ENCODE measurements at places on chromosomes 5 and 9.

DNA sequence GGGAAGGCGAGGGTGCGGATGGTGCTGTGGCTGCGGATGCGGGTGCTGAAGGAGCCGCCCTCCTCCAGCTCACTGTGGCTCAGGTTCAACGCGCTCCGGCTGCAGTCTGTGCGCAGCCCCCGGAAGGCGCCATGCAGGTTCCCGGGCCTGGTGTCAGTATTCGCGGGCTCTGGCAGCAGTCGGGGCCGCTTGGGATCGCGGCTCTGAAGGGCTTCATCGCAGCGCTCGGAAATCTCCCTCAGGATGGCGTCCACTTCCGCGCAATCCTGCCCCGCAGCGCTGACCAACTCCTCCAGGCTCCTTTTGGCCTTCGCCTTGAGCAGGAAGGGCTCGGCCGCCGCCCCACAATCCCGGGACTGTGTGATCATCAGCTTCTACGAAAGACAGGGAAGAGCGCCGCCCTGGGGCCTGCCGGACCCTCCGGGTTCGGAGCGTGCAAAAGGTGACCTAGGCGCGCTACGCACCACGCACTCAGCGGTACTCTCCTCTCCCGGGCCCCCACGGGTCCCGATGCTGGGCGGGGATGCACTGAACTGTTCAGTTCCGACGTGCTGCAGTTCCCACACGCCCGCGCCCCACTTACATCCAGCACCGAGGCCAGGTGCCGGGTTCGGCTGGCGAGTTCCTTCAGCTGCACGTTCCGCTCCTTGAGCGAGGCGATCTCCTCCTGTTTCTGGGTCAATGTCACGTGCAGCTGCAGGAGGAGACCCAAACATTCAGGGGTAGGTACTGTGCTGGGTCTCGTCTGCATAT, 6.5 kb downstream of the MCIDAS start:
- no peak for DNase-seq

DNA sequence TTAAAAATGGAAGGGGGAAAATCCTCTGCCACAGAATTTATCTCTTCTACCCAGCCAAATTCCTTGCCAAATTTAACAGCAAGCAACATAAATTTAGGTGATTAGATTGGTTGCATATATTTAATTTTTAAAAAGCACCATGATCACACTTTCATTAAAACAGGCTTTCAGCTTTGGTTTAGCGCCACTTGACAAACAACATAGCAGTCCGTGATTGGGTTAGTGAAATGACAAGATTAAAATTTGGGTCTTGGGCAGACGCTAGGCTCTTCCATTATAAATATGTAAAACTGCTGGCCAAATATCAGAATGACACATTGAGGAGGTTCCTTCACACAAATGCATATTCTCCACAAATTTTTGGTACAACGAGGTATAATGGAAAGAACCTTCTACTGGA, 58.2 kb upstream of the CER1 start:
- DNase-seq = no peak

DNA sequence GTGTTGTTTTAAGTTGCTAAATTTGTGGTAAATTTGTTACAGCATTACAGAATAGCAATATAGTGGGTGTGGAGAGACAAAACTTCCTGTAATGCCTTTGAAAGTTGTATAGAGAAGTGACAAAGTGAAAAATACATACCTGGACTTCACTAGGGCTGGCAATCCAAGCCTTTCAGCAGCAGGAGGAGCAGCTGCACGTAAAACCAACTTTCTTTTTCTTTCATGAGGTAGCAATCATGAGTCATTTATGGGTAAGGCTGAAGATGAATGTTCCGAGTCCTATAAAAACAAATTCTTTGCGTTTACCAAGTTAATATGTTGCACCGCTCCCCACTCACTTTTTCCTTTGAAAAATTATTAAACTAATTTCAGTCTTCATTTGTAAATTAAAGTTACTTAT, 1138.2 kb downstream of the TAF11L14 start:
- no peak for DNase-seq

DNA sequence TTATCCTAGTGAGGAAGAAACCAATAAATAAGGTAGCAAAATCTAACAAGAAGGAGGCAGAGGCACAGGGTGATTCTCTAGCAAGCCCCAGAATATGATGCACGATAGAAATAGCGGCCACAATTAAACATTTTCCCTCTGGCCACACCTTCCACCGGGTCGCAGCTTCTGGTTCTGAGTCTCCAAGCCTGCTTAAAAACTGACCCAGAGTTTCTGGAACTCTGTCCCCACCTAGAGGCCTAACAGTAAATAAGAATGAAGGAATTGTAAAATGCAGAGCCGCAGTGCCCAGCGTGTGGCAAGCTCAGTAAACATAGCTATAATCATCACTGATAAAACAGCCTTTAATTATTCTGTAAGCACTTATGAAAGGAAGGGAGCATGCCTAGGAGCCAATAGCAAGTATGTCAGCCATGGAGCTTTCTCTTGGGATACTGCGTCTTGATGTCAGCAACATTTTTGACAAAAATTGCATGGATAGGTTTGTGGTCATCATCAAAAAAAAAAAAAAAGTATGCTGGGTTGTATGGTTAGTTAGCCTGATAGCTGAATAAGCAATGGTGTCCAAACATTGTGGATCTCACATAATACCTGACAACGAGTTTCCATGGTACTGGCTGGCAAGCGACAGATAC, 465.5 kb downstream of the DNAH5 start:
- DNase-seq = no peak

DNA sequence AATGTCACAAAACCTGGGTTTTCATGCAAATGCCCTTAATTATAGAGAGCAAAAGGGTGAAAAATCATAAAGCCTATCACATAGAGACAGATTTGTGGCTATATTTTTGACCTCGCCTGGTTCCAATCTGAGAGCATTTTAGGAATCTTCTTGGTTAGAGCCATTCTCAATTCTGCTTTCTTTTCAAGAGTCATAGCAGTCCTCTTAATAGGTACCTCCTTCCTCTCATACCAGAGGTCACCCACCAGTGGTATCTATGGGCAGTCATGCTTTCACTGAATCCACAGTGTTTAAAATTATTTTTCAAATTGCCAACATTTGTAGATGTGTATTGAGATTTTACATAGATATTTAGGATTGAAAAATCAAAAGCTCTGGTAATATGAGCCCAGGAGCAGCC, 215.5 kb downstream of the DAB2IP start:
- DNase-seq = no peak

- DNase-seq = no peak
Measured at GRCh38 chr5:88695931-88696330, 187.1 kb downstream of the MEF2C start.

DNA sequence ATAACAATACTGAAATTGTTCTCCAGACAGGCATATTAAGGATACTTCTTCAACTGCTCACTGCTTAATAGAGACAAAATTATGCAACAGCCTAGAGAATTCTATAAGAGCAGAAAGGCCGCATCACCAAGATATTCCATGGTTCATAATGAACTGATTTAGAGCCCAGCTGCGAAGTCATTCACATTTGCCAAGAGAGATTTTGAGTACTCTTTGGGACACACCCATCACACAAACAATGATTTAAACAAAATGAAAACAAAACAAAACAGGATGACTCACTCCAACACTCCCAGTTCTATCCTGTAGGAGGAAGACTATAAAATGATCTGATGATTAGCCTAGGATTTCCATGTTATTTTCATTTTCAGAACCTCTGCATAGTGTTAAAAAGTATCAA, 145.7 kb upstream of the GNA14 start:
- no peak for DNase-seq

GRCh38 chr5:114789773-114790402, 379.8 kb downstream of the TRIM36 start:
- DNase-seq = no peak

DNA sequence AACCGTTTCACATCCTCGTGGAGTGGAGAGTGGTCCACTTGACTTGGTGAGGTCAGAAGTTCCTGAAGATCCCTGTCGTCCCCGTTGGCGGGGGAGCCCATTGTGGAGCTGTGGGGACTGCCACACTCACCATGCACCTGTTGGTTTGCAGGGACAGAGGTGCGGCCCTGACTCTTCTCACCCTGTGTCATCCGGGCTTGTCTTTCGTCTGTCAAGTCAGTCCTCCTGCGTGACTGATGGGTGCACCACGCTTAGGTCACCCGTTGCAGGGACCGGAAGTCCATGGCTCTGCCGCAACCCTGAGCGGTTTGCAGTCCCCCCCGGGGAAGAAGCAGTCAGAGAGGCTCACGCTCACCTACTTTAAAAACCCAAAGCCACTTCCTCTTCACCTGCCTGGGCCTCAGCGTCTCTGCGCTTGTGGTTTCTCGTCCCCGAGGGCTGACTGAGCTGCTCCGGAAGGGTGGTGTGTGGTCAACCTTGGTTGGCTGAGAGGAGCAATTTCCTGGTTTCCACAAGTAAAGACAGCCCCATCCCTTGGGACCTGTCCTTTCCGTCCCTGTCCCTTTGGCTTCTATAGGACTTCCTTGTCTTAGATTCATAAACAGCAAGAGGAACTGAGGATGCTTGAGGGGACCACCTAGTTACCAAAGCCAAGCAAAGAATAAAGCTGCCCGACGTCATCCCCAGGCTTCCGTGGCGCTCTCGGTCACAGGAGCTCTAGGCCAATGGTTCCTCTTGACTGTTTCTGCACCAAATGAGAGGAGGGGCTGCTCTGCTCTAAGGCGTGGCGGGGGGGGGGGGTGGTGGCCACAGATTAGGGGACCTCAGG, 53.2 kb downstream of the USP20 start:
- DNase-seq = peak; percentile 79

GRCh38 chr5:33721491-33722200, 170.1 kb downstream of the ADAMTS12 start:
- no peak for DNase-seq

DNA sequence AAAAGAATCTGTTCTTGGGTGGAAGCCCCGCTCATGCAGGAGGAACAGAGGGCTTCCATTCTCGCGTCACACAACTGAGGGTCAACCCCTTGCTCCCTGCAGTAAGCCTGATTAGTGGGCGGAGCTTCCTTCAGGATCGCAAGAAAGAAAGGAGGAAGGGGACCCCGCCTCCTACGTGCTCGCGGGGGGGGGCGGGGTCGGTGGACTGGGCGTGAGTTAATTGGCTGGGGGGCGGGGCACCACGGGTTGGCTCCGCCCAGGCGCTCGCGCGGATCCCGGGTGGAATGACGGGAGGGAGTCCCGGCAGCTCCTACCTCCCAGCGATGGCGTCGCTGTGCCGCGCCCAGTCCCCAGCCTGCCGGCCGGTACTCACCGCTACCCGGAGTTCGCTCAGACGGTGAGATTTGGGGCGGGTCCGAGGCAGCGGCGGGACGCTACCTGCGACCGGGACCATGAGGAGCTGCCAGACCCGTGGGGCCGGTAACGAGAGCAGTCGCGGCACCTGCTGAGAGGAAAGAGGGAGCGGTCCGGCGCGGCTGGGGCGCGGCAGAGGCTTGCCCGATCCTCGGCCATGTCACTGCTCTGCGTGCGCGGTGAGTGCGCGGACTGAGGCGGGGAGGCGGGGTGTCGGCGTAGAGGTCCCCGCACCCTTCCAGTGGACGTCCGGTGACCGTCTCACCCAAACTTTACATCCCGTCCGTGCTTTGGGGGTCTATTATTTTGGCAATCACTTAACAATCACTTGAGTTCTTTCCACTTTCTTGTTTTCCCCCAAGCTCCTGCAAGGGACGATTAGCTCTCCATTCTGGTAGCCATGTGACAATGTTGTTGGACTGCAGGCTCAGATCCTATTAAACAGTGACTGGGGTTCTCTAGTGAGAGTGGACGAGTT, at the start of gene UNC13B:
TSS of gene UNC13B (plus strand) at position 297 of the 892 bp plus-strand sequence. CDS start at position 572, 275 bp downstream.
- DNase-seq = peak; percentile 58

DNA sequence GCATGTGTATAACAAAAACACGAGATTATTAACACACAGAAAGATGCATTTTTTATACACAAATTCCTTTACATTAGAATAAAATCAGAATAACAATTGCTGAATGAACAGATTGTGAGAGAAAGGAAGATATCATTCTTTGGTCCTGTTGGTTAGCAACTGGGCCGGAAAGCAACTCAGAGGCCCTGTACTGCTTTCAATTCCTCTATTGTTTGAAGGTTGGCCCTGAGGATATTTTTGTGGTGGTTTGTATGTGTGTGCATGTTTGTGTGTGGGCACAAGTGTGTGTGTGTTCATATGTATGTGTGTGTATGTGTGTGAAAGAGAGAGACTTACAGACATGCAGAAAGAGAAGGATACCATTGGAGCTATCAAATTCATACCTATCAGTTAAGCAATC, 356.8 kb upstream of the DMAC1 start:
- no peak for DNase-seq

DNA sequence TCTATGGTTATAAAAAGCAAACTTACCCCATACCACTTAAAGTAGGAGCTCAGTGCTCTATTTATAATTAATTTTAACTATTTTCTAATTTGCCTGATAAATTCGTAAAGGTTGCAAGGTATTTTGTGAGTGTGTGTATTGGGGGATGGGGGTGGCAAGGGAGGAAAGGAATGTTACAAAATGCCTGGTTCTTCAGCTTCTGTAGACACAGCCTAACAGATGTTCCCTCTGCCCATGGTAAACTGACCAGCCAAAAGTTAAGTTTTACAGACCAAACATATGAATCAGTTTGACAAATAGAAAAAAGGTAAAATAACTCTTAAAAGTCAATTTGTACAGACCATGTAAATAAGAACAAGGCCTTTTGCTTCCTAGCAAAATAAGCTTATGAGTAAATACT, 232.6 kb downstream of the KIAA0825 start:
- no peak for DNase-seq

- no peak for DNase-seq
Measured at GRCh38 chr5:57658018-57658417, 175.4 kb upstream of the ACTBL2 start.

DNA sequence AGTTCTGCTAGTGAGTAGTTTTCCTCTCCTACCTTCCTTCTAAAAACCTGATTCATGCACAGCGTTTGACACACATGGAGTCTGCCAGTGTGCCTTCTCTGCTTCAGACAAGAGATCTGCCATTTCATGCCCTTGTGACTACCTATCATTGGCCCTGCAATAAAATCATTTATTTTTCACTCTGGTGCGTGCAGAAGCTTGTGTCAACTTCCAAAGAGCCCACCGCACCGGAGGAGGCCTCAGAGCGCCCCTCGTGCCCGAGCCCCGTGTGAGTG, 13.7 kb downstream of the HNRNPH1 start:
- DNase-seq = no peak

GRCh38 chr5:51468196-51468595, 84.9 kb downstream of the ISL1 start:
- no peak for DNase-seq

GRCh38 chr9:69121155-69122081, 52.7 kb upstream of the TJP2 start:
- no peak for DNase-seq

DNA sequence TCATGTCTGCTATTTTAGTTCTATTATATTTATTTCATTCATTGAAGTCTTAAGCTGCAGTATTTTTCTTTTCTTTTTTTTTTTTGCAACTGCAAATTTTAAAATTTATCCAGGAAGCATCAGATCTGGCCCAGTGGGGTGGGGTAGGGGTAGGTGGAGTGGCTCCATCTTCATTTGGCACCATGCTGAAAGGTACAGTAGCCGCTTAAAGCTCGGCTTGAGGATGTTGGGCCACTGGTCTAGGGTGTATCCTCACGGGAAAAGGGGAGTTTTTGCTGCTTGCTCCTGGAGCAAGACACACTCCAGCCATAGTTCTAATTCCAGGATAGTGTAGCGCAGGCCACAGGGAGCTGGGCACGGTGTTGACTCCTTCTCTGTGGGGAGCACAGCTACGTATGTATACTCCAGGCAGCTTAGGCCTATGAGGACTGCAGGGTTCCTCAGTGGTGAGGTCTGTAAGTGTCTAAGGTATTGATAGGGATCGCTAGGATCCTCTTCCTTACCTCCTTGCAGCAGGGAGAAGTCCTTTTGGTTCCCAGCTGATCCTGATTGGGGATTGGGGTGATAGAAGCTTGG, 22.7 kb downstream of the RCL1 start:
- no peak for DNase-seq
